Iris pigment epithelial cell (primary cell): ENCODE measurements at places on chromosomes 7 and 10.
A peak's percentile ranks its signal among the peaks of the same experiment; 100 is the strongest.

DNA sequence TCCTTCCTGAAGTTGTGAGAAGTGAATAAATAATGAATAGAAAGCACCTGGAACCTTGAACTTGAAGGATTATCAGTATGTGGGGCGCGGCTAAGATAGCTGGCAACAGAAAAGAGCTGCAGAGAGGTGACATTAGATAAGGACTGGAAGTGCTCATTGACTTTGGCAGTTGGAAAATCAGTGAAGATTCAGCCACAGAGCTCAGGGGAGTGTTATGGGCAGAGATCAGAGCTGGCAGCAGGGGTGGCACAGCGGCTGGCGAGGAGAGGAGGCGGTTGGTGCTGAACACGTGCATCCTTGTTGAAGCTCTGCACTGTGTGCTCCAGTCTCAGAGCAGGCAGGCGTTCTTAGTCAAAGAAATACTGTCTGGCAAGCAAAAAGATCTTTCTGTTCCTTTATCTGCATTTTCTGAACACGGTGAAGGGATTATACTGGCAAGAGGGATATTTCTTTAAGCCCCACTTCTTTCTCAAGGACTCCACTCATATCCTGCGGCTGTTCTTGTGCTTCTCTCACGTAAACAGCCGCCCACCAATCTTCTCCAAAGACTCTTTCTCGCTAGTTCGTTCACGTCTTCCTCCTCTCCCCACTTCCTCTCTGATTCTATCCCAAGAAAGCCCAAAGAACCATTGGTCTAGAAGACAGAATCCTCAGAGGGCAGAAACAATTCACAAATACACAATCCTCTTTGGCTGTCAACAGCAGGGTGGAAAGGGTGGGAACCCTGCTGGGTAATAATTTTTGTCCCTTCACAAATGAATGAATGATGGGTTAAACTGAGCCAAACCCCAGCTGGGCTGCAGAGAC is 38.6 kb upstream of the ADD3 start:
- peak; percentile 49 for DNase-seq

- DNase-seq, result peak; percentile 55
Measured at GRCh38 chr7:95916573-95917297, 144.4 kb downstream of the DYNC1I1 start.

GRCh38 chr10:1110674-1111119 is 54.5 kb downstream of the WDR37 start:
- DNase-seq, result no peak

GRCh38 chr10:3772361-3773171 is 12.4 kb downstream of the KLF6 start:
- peak; percentile 42 for DNase-seq

DNA sequence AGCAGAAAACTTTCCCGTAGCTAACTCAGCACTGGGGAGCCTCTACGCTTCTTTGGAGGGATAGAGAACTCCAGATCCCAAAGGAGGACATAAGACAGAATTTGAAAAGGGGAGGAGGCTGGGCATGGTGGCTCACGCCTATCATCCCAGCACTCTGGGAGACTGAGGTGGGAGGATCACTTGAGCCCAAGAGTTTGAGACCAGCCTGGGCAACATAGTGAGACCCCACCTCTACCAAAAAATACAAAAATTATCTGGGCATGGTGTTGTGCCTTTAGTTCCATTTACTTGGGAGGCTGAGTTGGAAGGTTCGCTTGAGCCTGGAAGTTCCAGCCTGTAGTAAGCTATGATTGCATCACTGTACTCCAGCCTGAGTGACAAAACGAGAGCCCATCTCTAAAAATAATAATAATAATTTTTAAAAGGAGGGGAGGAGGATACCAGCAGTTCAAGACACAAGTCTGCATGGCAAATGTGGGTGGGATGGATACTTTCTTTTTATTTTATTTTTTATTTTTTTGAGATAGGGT is 165.9 kb upstream of the SH2B2 start:
- no peak for DNase-seq
